ENCODE measurements at places on chromosomes 3 and 15.

DNA sequence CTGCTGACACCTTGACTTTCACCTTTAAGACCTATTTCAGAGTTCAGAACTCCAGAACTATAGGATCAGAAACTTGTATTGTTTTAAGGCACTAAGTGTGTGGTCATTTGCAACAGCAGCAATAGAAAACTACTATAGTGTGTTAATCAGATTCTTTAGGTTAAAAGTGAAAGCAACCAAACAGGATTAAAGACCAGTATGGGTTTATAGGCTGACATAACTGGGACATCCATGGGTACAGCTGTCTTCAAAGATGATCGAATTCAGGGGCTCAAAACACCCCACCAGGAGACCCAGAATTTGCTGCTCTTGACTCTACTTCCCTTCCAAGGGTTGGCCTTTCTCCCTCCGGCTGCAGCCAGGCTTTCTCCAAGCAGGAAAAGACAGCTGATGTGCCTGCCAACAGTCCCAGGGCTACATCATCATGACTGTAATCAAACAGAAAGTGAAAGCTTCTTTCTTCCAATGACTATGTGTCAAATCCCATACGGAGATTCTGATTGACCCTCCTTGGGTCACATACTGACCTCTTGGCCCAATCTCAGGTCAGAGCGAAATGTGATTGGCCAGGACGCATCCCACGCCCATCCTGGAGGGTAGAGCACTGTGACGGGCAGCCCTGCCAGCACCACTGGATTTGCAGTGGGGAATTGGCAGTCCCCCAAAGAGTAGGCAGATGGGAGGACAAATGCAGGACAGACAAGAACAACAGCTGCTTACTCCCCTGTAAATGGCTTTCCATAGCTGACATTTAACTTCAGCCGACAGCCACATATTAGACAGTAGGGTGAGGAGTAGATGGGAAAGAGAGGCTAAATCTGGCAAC, 51.4 kb upstream of the RNF7 start:
- peak; percentile 38 for DNase-seq

DNA sequence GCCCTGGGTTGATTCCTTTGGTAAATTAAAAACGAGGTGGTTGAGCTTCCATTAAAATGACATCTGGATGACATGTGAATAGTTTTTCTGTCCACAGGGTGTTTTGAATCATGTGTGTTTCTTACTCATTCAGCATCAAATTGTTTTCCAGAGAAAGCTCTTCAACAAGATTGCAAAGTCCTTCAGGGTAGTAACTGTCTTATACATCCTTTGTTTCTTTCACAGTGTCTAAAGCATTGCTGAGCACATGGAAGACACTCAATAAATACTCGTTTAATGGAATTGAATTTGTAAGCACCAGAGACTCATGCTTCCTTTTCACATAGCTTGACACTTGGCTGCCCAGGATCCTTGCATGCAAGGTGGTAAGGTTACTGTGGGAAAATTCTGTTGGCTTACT, 223.1 kb upstream of the CNTN6 start:
- DNase-seq = no peak

DNA sequence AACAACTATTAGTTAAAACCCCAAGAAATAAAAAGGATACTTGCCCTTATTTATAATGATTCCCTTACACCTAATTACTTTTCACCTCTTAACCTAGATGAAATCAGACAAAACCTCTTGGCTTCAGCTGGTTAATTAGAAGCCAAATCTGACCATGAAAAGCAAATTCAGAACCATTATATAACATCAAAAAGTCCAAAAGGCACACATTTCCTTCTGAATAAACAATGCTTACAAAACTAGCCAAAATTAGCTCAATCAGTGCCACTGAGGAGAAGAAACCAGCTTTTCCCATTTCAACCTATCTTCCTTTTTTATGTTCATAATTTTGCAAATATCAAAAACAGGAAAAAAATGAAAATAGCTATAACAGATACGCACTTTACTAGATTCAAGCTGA, 3.2 kb downstream of the EHHADH start:
- no peak for DNase-seq

DNA sequence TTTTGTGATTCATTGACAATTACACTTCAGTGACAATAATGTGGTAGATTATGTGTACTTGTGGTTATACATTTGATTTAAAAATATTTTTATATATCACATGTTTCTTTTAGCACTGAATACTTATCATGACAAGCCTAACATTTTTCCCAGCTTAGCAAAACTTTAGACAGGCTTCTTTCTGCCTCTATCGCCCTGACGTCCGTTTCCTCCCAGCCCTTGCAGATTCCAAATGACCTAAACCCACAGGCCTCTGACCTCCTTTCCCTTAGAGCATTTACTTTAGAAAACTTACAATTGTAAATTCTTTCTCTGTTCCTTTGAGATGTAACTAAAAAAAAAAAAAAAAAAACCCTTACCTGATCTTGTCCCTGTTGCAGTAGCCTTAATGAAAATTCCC, 326.1 kb downstream of the UNC13C start:
- no peak for DNase-seq

DNA sequence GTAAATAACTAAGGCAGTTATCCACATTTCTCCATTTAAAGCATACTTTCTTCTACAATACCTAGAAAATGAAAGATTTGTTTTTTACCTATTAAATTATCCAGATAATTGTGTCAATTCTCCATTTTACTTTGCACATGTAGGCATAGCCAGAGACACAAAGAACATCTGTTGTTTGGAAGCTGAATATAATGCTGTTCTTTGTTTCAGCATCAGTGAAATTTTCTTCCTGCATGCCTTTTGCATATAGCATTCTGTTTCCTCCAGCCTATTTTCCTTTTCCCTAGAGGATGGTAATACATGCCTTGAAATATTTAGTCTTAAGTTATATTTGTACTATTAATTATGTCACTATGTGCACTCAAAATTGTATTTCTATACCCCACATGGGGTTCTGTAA, 233.7 kb downstream of the CNTN6 start:
- DNase-seq = no peak

GRCh38 chr15:29103824-29104565, 165.6 kb downstream of the NSMCE3 start:
- peak; percentile 68 for DNase-seq

Measured in fibroblast of the conjunctiva (primary cell).